ENCODE measurements at places on chromosomes 16 and 17. TPM values are rescaled to one million over a fixed set of nuclear protein-coding genes. Genes with fewer than 3 reads are reported as not detected.

GRAPL gene
- 0.47 TPM for total RNA-seq

IL34 gene
- 8.4 TPM for total RNA-seq

ITGA2B gene
- 0.23 TPM for total RNA-seq

TPSG1 gene
- total RNA-seq: not detected

GRB7 gene
- total RNA-seq: 0.60 TPM

DOC2B gene
- not detected for total RNA-seq

CACNG1 gene
- total RNA-seq: not detected

CACNG3 gene
- not detected for total RNA-seq

SHISA9 gene
- total RNA-seq: under 0.01 TPM

TOM1L1 gene
- total RNA-seq: 22.2 TPM

Data from smooth muscle cell of the coronary artery (primary cell).